ENCODE measurements at places on chromosomes 1 and 21. TPM values are rescaled to one million over a fixed set of nuclear protein-coding genes. Genes with fewer than 3 reads are reported as not detected.

The SLC19A1 gene
- total RNA-seq: 21.8 TPM

The NBPF6 gene
- total RNA-seq: 0.26 TPM

The AIM2 gene
- total RNA-seq: not detected

The GMEB1 gene
- total RNA-seq: 5.6 TPM

The HMCN1 gene
- 0.42 TPM for total RNA-seq

The RNF186 gene
- not detected for total RNA-seq

The UMODL1 gene
- not detected for total RNA-seq

The WDR64 gene
- not detected for total RNA-seq

The LRRC53 gene
- total RNA-seq: not detected

The C8A gene
- not detected for total RNA-seq

The GFI1 gene
- total RNA-seq: 0.26 TPM

The OR2L8 gene
- total RNA-seq: not detected

The RHBDL2 gene
- total RNA-seq: 2.3 TPM

The PTAFR gene
- total RNA-seq: 0.34 TPM

The SCP2 gene
- total RNA-seq: 49.5 TPM

The NECTIN4 gene
- total RNA-seq: 2.9 TPM

Data from A549 treated with ZK216348 at 1 μM for 4 hours (cell line).